Jurkat, Clone E6-1 (cell line): ENCODE measurements at places on chromosomes 1 and 21.

GRCh38 chr1:5814046-5814619, 178.1 kb downstream of the NPHP4 start:
- no peak for DNase-seq

- peak; percentile 22 for DNase-seq
Measured at GRCh38 chr1:10509809-10510509, 35.2 kb downstream of the PEX14 start.

- no peak for DNase-seq
Measured at GRCh38 chr1:183180218-183180617, 5.8 kb upstream of the LAMC2 start.

DNA sequence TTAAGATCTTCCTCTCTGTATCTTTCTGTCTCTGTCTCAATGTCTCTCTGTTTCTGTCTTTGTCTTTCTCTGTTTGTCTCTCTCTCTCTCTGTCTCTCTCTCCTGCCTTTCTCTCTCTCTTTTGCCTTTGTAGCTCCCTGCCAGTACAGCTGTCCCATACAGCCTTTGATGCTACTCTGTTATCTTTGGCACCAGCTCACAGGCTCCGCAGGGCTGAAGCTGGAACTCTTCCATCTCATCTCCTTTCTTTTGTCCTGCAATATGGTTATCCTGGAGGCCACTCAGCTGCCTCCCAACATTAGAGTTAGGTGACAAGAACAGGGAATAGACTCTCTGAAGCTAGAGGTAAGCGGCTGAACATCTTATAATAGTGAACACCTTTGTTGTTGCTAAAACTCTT, 354.3 kb upstream of the NEGR1 start:
- DNase-seq, result no peak

DNA sequence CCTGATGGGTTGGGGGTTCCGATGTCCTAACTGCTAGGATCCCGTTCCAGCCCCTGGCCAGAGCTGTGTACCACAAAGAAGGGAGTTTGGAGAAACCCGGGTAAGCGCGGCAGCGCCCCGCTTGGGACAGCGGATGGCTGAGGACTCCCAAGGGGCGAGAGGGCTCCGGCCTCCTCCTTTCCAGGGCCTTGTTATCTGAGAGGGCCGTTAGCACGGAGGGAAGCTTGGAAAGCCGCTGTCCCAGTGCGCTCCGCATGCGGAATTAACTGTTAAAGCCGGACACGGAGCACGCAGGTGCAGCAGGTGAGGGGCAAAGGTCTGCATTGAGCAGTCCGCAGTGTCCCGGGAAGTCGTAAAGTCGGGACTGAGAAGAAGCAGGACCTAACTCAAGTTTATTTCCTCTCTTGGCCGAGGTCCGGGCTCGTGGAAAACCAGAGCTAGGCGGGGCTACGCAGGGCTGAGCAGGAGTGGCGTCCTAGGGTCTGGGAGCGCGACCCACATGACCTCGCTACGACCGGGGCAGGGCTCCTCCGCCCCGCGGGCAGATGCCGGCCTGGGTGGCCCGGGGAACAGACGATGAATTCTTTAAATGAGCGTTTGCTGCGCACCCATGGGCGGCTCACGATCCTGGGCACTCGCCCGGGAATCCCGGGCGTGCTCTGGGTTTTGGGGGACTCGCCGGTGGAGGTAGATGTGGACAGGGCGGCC, 4.5 kb downstream of the LHX4 start:
- no peak for DNase-seq

- peak; percentile 69 for DNase-seq
Measured at GRCh38 chr1:108057541-108057940, 92.6 kb upstream of the VAV3 start.

DNA sequence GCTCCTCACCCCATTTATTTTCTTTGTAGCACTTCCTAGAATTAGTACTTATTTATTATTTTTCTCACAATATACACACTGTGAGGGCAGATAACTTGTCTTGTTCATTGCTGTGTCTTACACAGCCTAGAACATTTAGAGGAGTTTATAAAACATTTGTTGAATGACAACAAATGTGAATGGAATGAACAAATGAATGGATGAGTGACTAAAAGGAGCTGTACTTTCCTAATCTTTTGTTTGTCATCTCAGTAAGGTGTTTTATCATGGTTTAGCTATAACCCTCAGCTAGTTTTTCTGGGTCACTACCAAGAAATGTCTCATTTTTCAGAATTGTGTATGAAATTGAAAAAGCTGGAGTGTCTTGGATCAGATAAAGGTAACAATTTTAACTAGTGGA, 239.3 kb upstream of the KCNK2 start:
- no peak for DNase-seq

- no peak for DNase-seq
Measured at GRCh38 chr1:4631321-4631720, 23.1 kb upstream of the AJAP1 start.

DNA sequence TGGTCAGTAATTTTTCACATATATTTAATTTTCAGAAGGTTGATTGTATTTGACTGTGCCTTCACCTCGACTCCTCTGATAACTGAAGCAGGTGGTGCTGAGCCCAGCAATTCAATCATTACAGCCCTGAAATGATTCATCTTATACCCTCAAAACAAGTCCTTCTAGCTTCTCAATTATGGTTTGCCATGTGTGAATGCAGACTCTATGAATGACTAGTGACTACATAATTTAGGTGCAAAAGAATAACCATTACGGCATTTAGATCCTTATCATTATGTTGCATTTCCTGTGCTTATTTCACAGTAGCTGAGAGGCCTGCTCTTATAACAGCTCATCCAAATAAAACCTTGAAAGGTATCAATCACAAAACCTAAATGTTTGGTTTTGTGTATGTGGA, 54.0 kb upstream of the COL11A1 start:
- DNase-seq, result no peak

GRCh38 chr1:54887665-54888071, 673 bp upstream of the DHCR24 start:
- DNase-seq, result no peak

GRCh38 chr1:204325944-204326343, 33.8 kb downstream of the PLEKHA6 start:
- no peak for DNase-seq

GRCh38 chr1:89876463-89876862, 55.6 kb downstream of the LRRC8D start:
- no peak for DNase-seq

DNA sequence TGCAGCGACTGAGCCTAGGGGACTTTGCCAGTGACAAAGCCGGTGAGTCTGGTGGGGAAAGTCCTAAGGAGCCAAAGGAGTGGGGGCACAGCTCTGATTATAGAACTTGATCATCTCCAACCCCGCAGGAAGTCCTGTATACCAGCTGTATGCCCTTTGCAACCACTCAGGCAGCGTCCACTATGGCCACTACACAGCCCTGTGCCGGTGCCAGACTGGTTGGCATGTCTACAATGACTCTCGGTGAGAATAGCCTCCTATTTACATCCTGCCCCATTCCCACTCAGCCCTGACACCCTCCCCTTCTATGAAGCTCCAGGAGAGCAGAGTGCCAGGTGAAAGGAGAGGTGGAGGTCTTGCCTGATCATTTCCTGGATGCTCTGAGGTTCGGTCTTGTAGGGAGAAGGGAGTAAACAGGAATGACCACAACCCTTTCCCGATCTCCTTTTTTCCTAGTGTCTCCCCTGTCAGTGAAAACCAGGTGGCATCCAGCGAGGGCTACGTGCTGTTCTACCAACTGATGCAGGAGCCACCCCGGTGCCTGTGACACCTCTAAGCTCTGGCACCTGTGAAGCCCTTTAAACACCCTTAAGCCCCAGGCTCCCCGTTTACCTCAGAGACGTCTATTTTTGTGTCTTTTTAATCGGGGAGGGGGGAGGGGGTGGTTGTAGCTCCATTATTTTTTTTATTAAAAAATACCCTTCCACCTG, 1.2 kb upstream of the PPOX start:
- no peak for DNase-seq

DNA sequence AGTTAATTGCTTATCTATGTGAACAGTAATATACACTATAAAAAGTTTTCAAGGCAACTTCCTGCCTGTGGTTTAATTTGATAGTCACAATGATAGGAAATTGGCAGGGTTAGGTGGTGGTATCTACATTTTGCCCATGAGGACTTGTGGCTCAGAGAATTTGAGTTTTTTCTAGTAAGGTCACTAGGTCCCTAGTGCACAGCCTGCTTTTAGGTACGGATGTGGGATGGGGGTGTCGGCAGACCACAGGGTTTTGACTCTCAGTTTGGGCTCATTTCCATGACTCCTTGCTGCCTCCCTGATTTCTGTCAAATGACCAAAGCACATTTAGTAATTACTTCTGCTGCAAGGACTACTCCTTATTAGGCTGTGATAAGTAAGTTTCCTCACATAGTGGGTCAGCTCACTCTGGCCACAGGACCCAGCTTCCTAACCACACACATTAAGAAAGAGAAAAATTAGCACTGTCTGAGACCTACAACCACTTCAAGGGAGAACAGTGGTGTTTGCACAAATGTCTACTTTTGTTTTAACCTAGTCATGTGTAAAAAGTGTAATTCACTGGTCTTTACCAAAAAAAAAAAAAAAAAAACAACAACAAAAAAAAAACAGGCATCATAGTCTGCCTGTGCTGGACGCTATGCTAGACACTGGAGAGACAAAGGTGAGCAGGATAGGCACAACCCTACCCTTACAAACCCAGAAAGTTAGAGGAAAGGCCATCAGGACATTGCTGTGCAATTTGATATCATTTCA, 43.7 kb downstream of the MRPL39 start:
- peak; percentile 44 for DNase-seq

DNA sequence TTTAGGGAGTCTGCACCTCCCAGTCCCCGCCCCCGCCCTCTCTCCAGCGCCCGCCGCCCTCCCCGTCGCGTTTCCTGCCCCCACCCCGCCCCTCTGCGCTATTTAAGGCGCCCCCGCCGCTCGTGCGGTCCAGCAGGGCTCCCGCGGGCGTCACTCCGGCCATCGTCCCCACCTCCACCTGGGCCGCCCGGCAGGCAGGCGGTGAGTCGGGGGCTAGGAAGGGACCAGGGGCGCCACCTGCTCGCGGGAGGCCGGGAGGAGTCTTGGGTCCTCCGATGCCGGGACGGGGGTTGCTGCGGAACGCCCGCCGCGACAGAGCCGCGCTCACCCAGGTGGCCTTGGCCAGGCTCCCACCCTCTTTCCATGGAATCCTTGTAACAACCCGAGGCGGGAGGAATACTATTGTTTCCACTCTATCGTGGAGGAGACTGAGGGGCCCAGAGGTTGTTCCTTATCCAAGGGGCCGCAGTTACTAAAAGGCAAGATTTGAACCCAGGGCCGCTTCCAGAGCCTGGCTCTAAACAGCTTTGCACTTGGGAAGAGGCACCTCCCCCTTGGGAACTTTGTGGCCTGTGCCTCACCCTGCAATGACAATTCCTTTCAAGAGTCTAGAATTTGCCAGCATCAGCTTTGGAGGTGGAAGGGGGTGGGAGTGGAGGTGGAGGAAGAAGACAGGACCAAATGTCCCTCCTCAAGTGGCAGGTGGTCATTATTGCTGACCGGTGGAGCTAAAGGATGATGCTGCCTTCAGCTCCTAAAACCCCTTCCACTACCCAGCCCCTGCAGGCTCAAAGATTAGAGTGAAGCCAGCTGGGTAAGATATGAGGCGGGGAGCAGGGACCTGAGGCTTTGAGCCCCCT, at the start of gene GJA4:
GJA4 (plus strand) TSS at position 132 of the 860 bp plus-strand sequence. CDS start 1,215 bp downstream, outside the sequence.
- DNase-seq, result no peak

DNA sequence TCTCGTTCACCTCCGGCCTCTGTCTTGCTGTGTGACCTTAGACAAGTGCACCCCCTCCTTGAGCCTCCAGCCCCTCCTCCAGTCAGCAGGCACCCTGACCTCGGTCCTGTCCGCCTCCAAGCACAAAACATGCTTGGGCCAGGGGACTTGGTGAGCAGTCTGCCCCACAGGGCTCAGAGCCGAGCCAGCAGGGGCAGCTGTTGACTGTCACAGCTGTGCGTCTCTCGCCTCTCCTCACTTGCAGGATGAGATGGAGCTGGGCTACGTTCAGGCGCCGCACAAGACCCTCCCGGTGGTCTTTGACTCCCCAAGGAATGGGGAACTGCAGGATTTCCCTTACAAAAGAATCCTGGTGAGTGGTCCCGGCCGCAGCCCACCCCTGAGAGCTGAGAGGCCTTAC, 24.2 kb downstream of the PADI3 start:
- no peak for DNase-seq

GRCh38 chr1:213448776-213449175, 397.7 kb downstream of the RPS6KC1 start:
- DNase-seq, result no peak

GRCh38 chr1:237411621-237412020, 369.6 kb downstream of the RYR2 start:
- DNase-seq, result peak; percentile 51

- DNase-seq, result no peak
Measured at GRCh38 chr1:12485231-12486058, 132.6 kb downstream of the DHRS3 start.

GRCh38 chr1:76314730-76315129, 240.2 kb downstream of the ST6GALNAC3 start:
- DNase-seq, result no peak

GRCh38 chr1:231219422-231220401, 21.3 kb upstream of the GNPAT start:
- no peak for DNase-seq

DNA sequence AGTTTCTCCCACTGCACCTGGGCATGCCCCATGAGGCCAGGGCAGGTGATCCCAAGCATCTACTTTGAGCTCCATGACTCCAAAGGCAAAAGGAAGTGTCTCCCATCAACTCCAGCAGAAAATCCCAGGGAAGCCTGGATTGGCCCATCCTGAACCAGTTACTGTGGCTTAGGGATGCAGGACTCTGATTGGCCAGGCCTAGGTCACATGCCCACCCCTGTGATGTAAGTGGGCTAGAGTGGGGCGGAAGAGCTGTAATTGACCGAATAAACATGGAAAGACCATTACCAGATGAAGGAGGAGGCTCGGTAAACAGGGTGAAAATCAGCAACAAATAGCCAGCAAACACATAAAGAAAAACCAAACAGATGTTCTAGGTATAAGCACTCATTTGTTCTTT, 45.2 kb downstream of the MATN1 start:
- DNase-seq, result no peak

DNA sequence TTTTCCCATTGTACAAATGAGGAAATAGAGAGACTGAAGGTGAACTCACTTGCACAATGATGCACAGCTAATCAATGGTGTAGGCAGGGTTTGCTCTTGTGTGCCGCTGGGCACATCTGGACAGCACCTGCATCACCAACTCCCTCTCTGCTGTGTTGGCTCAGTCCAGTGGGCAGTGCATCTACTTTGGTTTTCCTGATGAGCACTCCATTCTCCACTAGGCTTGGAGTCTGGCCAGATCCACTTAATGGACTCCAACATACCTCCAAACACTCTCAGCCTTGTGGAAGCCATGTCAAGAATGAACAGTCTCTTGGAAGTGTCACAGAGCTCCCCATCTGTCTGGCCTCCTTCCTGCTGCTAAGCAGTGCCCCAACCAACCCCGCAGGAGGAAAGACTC, 152.2 kb downstream of the HIVEP3 start:
- DNase-seq, result no peak

DNA sequence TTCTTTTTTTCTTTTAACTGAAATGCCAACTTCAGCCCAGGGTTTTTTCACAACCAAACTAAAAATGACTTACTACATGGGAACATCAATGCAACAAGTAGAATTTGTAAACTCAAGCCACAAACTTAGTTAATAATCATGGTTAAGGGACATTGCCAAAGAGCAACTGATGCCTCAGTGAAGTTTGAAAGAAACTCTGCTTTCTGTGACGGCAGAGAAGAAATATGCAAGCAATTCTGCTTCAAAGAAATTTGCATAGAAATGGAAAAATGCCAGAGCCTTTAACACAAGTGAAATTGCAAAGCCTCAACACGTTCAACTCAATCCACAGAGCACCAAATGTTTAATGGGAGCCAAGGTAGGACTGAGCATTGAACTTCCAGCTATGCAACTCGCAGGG, 5.0 kb upstream of the CHD5 start:
- DNase-seq, result no peak

- DNase-seq, result no peak
Measured at GRCh38 chr1:104921525-104921924, 1171.8 kb downstream of the AMY1C start.
